Hematopoietic multipotent progenitor cell treated with erythropoietin and hydrocortisone succinate and interleukin-3 and kit ligand, for 17 days (in vitro differentiated cells): ENCODE measurements at places on chromosomes 5 and 9.

GRCh38 chr5:78983601-78984438, 1.3 kb downstream of the ARSB start:
- DNase-seq, result no peak

- DNase-seq, result no peak
These were observed 241.9 kb downstream of the IRX2 start for GRCh38 chr5:2509527-2509926.

DNA sequence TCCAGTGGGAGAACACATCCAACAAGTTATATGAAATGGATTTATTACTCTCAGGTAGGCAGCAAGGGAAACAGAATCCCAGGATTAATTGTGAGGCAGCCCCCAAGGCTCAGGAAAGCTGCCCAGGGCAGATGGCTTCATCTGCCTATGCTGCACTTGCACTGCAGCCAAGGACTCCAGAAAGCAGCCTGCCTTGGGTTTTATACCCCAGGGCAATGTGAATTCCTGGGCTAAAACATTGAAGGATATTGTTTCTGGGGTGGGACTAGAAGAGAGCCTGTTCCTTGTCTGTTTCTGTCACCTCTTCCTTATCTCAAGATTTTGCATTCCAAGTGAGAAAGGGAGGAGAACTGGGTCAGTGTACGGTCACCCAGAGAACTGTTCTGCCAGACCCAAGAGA, 8.8 kb upstream of the CCL27 start:
- DNase-seq, result no peak

DNA sequence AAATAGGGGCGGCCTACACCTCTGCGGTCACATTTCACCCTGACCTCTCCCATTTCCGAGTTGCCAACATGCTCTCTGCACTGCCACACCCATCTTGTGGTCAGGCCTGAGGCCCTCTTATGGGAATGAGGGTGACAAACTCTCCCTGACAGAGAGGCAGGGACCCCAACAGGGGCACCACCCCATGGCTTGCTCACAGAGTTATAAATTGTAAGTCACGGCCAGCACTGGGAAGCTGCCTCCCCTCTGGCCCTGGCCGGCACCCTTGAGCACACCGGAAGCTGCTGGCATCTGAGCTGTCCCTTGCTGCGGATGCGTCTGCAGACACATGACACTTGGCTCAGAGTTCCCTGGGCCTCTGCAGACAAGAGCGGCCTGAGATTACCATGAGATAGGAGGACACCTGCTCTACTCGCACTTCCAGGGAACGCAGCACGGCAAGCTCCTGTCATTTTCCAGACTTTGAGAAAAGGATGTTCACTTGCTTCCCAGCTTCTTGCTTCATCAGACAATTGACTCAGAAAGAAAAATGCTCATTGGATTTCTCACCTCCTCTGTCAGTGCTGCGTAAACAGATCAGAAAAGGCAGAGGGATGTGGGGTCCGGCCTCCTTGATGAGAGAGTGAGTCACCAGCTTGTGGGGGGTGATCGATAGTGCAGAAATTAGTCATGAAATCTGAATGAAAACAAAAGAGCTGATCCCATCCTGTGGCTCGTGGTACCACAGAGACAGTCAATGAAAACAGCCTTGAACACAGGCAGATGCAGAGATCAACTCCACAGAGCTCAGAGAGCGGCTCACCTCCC, 269.8 kb downstream of the SYK start:
- DNase-seq, result no peak

DNA sequence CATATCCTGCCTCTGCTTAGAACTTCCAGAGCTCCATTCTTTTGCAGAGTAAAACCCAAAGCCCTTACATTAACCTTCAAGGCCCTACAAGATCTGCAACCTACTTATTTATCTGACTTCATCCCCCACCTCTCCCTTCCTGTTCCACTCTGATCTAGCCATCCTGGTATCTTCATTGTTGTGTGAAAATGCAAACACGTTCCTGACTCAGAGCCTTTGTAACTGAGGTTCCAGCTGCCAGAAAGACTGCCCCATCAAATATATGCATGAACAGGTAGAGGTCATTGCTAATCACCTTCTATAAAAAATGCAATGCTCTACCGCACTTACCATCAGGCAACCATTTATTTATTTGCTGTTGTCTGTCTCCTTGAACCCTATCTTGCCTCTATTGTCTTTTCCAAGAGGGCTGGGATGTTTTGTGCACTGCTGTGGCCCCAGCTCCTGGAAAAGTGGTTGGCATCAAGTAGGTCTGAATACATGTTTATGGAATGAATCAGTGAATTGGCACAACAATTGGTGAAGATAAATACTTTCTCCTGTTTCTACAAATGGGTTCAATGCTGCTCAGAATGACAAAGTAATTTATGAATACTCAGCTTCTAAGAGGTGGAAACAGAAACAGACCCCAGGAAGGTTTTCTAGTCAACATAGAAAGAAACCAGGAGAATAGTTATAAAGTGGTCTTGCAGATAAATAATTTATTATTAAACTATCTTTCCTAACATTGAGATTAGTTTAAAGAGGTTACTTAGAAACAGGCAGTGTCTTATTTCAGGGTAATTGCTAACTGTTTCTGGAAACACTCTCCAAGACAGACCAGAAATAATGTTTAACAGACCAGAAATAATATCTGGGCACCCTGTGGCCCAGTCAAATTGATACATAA, 230.6 kb upstream of the CD180 start:
- DNase-seq, result no peak

DNA sequence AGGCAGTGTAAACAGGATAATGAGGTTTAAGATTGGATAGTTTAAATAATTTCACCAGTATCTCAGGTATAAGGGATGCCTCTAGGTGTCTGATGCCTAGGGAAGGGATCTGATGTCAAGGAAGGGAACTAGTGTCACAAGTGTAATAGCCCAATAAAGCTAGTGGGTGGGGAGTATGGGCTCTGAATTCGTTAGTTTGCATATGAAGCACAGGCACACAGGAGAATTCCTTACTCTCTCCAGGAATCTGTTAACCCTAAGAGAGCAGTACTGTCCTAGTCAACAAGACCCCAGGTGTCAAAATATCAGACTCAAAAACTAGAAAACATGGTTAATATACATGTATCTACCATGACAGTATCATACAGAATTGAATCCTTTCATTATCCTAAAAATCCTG, 352.5 kb upstream of the CYLC2 start:
- DNase-seq, result no peak

GRCh38 chr5:73196201-73196600, 23.2 kb downstream of the TMEM174 start:
- DNase-seq, result no peak

GRCh38 chr5:174073122-174073660, 27.7 kb downstream of the NSG2 start:
- no peak for DNase-seq

DNA sequence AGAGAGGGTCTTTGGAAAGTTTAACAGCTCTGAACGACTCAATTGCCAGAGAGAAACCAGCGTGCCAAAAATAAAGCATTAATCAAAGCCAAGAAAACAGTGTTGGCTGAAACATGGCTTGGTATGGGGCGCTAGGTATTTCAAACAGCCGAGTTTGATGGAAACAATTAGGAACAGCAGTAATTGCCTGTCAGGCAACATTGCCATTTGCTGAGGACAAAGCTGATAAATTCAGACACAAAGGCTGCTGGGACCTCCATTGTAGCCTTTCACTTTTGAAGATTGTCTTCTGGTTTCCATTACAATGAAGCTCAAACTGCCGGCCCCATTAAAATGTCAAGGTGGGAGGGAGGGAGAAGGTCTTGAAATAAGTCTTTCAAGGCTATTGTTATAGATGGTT, 125.4 kb upstream of the SPDL1 start:
- no peak for DNase-seq

- no peak for DNase-seq
These were observed 149.6 kb upstream of the C9orf72 start for GRCh38 chr9:27722866-27723265.

GRCh38 chr5:149733129-149733900, 3.2 kb downstream of the PPARGC1B start:
- DNase-seq, result no peak

- DNase-seq, result no peak
These were observed 26.7 kb upstream of the LPCAT1 start for GRCh38 chr5:1550287-1551076.

- DNase-seq, result no peak
These were observed 115.2 kb downstream of the SUSD1 start for GRCh38 chr9:112059966-112060320.

DNA sequence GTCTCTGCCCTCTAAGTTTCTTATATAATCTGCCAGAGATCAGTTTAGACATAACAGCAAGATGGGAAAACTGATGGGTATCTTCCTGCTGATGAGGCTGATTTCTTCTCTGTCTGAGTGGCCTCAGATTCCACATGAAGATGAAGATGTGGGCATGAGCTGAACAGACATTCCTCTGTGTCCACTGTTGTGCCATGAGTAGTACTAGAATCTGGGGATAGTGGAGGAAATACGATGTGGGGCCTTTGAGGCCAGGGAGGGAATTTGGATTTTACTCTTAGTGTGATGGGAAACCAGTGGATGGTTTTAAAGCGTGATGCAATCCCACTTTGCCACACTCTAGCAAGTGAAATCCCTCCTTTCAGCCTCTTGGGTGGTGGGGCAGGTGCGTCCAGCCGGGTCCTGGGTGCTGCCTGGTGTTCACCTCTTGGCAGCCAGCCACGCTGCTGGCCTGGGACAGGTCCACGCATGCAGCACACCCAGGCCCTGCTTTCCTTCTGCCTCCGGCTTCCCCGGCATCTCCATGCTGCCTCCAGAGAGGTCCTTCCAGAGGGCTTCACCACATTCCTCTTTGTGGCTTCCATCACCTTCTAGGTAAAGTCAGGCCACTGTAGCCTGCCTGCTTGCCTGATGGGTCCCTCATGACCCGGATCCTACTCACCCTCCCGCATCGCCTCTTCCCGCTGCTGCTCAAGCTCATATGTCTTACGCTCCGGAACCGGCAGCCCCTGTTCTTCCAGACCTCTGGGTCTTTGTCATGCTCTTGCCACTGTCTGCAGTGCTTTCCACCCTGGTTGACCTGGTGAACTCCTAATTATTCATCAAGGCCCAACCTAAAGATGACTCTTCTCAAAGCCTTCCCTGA, 28.1 kb upstream of the SH3PXD2B start:
- no peak for DNase-seq

GRCh38 chr5:150302301-150303069, at the start of gene ARSI:
Gene ARSI, minus strand, starts transcription at chr5:150302905. Its CDS starts 532 bp downstream, at chr5:150302373.
- DNase-seq, result no peak

DNA sequence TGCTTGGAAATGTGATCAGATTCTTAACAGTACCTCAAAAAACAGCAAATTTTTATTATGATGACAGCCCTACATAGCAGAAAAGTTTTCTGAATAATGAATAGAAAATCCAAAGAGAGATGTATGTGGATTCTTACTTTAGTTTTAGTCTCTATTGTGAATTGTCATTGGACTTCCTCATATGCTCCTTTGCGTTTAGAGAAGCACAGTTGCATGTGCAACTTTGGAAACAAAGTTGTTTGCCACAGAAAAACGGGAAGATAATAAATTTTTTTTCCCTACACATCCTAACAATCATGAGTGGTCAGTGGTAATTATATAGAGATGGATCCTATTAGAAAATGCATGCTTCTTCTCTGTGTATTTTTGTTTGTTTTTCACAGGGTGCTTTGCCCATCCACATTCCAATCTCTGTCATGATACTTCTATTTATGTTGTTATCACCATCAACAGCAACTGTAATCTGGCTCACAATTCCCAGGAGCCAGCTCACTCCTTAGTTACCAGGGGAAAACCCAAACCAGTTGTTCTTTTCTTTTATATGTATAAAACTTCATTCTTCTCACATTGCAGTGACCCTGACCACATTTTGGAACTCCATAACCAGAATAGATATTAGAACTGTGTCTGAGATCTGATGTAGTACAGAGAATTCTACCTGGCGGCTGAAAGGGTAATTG, 118.7 kb downstream of the NDUFS4 start:
- no peak for DNase-seq

DNA sequence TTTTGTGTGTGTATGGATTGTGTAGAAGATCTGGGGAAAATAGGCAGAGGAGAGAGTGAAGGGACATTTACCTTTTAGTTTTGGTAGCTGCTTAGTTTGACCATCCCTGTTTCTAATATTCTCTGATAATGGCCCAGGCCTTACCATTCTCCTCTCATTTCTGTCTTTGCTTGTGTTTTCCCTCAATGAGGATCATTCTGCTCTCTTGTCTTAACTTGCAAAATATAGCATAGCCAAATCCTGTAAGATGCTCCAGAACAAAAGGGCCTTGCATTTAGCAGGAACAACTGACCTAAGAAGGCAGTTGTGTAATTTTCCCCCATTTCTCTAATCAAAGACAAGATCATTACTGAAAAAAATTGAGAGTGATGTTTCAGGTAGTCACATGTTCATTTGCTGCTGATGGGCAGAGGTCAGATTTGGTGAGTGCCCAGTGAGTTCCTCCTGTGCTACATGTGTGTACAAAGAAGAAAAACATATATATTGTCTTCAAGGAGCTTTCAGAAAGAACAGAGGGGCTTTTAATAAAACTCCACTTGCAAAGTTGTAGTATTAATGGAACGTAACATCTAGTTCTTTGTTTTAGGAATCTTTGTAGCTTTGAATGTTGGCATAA, 139.5 kb downstream of the KDM4C start:
- no peak for DNase-seq

- DNase-seq, result no peak
These were observed 71.8 kb upstream of the NFIL3 start for GRCh38 chr9:91495450-91495849.

DNA sequence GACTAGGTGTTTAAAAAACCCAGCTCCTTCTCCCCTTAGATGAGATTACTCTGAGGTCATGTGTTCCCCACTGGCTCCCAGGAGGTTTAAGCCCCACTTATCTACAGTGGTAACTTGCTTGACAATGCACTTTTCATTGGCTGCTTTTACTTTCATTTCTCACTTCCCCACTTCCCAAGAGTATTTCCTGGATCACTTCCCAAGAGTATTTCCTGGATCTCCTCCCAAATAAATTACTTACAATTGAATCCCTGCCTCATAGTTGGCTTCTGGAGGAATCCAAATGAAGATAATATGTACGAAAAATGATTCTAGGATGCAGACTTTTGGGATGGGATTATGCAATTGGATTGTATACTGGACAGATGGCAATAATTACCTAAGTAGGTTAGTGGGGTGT, 47.1 kb upstream of the CHSY3 start:
- no peak for DNase-seq

GRCh38 chr5:172501708-172502320, 47.5 kb upstream of the SH3PXD2B start:
- DNase-seq, result no peak

DNA sequence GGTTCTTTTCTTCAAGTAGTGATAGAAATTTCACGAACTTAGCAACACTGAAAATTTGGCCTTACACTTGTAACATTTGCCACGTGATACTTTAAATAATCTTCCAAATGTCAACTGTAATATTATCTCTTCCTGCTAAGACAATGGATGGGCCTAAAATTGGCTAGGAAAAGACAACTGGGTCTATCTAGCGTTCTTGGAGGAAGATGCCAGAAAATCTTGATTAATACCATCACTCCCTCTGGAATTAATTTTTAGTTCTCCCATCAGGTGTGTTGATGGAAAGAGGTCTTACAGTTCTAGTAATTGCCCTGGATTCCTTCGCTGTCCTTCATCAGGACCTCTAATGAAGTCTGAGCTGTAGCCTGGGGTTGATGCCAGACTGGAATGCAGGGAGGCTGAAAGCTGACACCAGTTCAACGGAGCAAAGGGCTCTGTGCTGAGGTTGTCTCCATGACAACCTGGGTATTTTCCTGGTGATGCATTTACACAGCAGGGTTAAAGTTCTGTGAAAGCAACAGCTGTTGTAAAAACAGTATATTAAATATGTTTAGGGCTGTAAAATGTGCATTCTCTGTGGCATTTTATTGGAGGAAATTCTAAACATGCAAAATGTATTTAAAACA, 92.3 kb downstream of the GAS1 start:
- no peak for DNase-seq
